ENCODE measurements at places on chromosomes 2 and 18.

- no peak for DNase-seq
These were observed 224.2 kb upstream of the CXCR4 start for GRCh38 chr2:136342138-136342537.

DNA sequence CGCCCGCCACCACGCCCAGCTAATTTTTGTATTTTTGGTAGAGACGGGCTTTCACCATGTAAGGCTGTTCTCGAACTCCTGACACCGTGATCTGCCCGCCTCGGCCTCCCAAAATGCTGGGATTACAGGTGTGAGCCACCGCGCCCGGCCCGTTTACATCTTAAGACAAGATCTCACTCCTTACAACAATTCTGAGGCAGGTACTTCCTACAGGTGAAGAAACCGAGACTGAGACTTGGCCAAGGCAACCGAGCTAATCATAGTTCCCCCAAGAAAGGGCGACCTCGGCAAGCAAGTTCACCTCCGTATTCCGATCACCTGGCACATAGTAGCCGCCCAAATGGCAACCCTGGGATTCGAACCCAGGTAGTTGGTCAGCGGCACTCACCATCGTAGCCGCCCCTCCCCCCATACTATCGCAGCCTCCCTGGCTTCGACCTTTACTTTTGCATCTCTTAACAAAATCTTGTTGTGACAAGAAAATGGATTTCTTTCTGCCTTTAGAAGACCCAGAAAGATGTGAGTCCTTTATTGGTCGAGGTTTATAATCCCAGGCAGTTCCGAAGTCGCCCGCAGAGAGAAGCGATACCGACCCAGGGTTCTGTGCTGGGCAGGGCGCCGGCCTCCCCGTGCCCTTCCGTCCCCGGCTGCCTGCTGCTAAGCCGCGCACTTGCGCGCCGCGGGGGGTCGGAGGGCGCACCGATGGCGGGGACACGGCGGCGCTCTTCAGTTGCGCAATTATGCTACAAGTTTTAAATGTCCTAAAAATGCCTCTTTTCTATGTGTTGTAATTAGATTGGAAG lies 1.1 kb upstream of the FZD5 start:
- no peak for DNase-seq

DNA sequence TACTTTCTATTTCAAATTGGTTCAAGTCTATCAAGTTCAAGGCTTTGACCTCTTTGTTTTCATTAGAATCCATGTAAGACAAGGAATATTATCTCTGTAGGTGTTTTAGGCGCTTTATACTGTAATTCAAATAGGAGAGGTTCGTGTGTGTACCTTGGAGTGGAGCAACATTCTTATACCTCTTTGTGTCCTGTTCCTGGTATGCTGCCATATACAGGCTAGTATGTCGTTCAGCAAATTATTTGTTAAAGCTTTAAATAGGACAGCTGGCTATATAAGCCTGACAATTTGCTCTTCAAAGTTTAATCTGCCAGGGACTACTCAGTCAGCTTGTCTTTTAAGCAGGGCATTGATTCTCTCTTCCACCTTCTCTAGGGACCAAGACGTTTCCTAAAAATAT lies 31.1 kb upstream of the SPAG16 start:
- no peak for DNase-seq

DNA sequence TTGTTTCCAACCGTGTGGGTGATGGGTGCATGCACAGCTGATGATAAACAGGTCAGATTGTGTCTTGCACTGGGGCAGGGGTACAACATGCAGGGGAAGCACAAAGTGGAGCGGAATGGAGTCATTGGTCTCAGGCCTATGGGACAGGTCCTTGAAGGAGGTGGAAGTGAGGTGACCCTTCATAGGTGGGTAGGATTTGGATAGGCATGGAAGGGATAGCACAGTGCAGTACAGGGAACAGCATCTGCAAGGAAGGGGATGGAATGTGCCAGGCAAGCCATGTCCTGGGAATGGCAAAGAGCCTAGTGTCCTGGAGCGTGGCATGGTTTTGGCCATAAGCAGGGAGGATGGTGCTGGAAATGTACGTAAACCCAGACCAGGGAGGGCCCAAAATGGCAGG lies 143.9 kb downstream of the CAPN13 start:
- DNase-seq = no peak

DNA sequence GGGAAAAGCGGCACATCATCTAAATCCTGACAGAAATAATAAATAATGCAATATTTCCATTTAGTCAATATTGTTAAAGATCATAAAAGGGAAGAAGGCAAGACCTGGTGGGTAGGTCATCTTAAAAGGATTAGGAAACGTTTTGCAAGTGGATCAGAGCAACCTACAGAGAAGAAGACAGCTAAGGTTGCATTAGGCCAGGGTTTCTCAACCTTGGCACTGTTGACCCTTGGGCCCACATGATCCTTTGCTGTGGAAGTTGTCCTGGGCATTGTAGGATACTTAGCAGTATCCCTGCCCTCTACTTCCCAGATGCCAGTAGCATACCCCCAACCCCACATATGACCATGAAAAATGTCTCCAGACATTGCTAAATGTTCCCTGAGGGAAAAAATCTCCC lies 55.0 kb downstream of the KLF7 start:
- DNase-seq = no peak

DNA sequence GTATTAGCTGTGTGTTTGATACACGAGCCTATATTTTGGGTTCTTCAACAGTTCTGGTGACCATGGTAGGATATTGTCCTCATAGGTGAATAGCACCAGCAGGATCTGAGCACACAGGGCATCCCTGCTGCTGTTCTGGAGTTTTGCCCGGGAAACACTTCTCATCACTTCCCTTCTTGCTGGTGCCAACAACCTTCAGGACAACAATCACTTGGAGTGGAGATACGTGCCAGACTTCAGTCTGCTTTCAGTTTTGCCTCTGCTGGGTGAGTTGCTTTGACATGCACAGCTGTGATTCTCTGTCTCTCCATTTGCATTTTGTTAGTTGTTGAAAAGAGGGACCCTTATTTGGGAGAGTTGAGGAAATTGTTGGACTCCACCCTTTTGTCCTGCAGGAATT lies 1347.2 kb upstream of the DDX18 start:
- DNase-seq = no peak

DNA sequence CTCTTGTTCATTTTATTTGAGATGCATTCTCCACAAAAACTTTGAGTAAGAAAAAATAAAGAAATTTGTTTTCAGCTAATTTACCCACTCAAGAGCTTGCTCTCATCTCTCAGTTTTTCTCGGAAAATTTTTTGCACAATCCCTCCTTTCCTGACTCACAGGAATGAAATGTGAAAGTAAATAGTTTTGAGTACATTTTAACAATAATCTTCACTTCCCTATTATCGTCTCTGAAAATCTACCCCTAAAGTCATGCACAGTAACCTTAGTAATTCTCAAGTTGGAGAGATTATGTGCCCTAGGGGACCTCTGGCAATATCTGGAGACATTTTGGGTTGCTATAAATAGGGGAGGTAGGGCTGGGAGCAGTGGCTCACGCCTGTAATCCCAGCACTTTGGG lies 2.6 kb downstream of the CYB5A start:
- peak; percentile 55 for DNase-seq
